ENCODE measurements at places on chromosomes 7 and 10.

GRCh38 chr7:157388301-157388700 lies 51.5 kb downstream of the DNAJB6 start:
- no peak for DNase-seq

DNA sequence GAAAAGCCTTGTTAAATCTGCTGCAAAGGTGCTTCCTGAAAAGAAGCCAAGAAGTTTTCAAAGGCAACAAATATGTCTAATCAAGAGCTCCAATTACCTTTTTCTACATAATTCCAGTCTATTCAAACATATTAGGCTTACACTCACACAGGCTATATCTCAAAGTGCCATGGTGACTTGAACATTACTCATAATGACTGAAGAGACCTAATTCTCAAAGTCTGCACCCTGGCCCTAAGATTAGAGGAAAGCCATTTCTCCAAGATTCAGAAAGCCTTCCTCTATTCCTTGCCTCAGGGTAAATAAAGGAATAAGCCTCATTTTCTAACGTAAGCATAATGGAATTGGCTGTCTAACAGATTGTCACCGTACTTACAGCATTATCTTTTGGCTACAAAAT lies 78.3 kb upstream of the THSD7A start:
- DNase-seq = no peak

GRCh38 chr7:42750172-42750571 lies 161.7 kb downstream of the C7orf25 start:
- DNase-seq = no peak

DNA sequence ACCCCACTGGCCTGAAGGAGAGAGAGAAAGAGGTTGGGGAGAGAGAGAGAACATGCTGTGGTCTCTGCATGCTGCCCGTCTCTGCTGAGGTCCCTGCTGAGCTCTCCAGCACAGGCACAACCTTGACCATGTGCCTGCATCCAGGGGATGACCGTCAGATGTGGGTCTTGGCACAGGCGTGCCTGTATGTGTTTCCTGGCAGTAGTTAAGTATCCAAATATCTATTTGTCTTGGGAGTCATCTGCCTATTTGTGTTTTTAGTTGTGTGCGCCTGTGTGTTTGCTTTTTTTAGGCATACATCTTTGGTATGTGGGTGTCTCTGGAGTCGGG lies 1.9 kb upstream of the UNC5B start:
- no peak for DNase-seq

- peak; percentile 5 for DNase-seq
Observed at GRCh38 chr10:2791774-2792443, 275.4 kb upstream of the PFKP start.

- no peak for DNase-seq
Observed at GRCh38 chr7:919114-919442, 35.4 kb downstream of the ADAP1 start.

GRCh38 chr10:100930368-100930767 lies 17.6 kb downstream of the SLF2 start:
- no peak for DNase-seq

GRCh38 chr10:9427209-9427608 lies 1372.7 kb downstream of the GATA3 start:
- DNase-seq = no peak

DNA sequence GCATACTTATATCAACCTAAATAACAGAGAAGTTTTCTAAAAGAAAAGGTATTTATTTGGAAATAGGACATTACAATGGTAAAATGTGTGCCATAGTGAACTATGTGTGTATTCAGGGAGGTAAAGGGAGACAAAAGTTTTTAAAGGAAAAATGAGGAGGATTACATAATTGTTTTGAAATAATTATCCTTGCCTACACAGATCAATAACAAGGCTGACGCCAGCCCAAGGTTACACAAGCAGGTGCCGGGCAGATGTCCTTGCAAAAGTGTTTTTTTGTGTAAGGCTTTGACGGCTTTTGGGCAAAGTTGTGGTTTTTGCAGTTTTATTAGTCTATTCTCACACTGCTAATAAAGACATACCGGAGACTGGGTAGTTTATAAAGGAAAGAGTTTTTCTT lies 22.7 kb upstream of the SLC35B4 start:
- DNase-seq = no peak

DNA sequence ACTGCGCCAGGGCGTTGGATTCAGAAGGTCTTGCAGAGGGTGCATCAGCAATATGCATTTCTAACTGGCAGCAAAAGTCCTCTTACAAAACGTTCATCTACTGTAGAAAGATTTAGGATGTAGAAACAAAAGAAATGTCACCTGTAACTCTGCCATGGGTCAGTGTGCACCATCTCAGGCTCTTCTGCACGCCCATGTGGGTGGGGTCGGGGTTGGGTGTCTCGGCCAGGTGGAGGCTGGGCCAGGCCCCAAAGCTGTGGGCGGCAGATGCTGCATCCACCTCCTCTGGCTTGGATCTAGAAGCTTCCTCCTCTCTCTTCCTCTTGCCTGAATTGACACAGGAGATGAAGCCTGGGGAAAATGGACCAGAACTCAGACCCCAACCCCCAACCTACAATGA lies 111.3 kb upstream of the PPP2R2D start:
- DNase-seq = no peak

GRCh38 chr7:73851410-73852338 lies 9.3 kb upstream of the TMEM270 start:
- DNase-seq = peak; percentile 17

- no peak for DNase-seq
Observed at GRCh38 chr7:135180122-135180521, 9.6 kb upstream of the CYREN start.

- no peak for DNase-seq
Observed at GRCh38 chr10:117370205-117370604, 5.0 kb downstream of the PDZD8 start.

GRCh38 chr10:13969792-13970140 lies 361.0 kb downstream of the FRMD4A start:
- DNase-seq = no peak

DNA sequence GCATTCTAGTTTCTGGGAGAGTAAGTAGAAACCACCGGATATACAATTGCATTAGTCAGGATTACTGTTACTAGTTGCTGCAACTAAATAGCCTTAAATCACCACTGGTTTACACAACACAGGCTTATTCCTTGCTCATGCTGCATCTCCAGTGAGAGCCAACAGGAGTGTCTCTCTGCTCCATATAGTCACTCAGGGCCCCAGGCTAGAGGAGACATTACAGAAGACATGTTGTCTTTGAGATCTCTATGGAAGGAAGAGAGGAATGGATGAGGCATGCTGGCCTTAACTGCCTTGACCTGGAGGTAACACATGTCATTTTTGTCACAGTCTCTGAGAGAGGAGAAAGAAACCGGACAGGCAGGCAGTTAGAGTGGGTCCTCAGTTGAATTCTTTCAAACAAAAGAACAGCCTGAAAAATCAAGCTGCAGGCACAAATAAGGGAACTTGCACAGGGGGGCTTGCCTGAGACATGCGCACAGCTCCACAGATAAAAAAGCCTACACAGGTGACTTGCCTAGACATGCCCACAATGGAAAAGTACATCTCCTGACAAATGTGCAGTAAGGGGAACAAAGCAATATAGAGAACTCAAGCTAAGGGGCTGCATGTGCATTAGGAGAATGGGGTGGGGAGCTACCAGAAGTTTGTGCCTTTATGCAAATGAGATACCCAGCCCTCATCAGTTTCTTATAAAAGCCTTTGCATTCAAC lies 348.0 kb downstream of the TYW1 start:
- no peak for DNase-seq
